ENCODE measurements at places on chromosomes 6 and 20.

GRCh38 chr20:32792731-32793458, 26.9 kb upstream of the MAPRE1 start:
- no peak for DNase-seq

DNA sequence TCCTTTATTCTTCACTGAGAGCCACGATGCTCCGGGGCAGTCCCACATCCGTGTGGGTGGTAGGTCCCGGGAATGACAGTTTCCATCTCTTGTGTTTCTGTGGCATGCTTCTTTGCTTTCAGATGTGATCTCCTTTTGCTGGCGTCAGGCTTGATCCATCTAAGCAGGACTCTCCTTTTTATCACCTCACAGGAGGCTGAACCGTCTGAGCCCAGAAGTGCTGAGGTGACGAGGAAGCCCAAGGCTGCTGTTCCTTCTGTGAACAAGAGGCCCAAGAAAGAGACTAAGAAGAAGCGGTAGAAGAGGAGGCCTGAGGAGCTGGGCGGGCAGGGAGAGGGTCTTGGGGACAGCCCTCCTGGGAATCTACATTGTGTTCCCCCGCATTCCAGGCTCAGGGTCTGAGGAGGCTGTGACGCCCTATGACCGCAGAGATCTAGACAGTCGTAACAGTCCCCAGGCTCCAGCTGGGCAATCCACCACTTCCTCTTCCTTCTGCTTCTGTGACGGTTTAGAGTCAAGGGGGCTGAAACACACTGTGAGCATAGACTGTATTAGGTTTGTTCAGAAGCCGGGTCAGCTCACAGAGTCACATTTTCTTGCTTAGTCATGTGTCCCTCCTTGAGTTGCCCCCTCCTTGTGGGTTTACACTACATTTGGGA, 26.8 kb downstream of the MANBAL start:
- no peak for DNase-seq

DNA sequence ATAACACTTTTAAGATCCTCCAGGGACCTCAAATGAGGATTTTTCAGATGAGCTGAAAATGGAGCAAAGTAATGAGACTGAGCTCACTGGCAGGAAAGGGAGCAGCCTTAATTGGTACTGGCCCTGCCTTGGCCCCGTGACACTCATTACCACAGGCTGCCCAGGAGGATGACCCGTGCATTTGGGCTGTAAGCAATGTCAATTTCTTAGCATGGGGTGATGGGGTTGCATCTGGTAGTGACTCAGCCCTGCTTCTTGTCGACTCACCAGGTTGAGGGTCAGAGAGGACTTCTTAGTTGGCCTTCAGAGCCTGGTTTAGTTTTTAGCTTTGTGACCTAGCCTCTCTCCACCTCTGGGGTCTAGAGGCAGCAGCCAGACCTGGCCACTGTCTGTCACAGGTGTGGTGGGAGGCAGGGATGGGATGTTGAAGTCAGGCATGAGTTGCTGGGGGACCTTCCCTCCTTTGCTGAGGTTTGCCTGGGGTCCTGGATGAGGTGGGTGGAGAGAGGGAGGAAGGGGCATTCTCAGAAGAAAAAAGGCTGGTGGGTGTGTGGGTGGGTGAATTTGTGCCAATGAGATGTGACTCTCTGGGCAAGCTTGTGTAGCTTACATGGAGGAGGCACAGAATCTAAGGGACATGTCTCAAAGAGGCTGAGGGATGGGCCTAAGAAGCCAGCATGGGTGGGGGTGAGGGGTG, 25.9 kb upstream of the EPB41L1 start:
- no peak for DNase-seq

- DNase-seq, result no peak
Measured at GRCh38 chr20:35981969-35982368, 13.6 kb downstream of the CNBD2 start.

GRCh38 chr20:18553746-18554145, 13.5 kb upstream of the SMIM26 start:
- DNase-seq, result no peak

- DNase-seq, result no peak
Measured at GRCh38 chr6:15036690-15037245, 209.1 kb upstream of the JARID2 start.

DNA sequence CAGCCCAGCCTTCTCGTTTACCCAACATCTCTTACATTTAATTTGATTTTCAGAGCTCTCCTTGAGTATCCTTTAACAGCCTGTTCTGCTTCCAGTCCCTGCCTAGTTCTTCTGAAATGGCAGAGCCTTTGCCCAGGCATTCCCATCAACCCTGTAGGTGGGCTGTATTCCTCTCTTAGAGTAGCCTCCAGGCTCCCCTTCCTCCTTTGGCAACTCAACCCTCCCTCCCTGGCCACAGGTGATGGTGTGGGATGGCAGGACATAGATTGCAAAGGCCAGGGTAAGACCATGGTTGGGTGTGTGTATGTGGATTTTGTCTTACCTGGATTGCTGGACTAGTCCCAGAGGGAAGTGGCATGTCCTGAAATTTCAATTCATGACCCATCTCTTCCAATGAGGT, 125.4 kb downstream of the F13A1 start:
- DNase-seq, result no peak

GRCh38 chr20:54043076-54043967, 27.1 kb downstream of the BCAS1 start:
- no peak for DNase-seq

- DNase-seq, result no peak
Measured at GRCh38 chr6:155004576-155005372, 9.7 kb downstream of the TIAM2 start.

DNA sequence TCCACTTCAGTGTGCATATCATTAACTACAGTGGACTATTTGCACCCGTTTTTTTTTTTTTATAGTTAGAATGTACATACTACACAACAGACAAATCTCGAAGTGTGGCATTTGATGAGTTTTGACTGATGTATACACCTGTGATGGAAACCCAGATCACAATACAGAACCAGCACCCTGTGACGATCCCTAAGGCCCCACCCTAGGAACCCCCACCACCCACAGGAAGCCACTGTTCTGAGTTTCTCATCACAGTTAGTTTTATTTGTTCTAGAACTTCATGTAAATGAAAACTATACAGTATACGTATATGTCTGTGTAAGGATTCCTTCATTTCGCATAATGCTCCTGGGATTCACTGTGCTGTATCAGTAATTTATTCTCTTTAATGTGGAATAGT, 102.8 kb downstream of the IRF4 start:
- no peak for DNase-seq

- no peak for DNase-seq
Measured at GRCh38 chr20:38321959-38322598, 18.1 kb downstream of the BPI start.

DNA sequence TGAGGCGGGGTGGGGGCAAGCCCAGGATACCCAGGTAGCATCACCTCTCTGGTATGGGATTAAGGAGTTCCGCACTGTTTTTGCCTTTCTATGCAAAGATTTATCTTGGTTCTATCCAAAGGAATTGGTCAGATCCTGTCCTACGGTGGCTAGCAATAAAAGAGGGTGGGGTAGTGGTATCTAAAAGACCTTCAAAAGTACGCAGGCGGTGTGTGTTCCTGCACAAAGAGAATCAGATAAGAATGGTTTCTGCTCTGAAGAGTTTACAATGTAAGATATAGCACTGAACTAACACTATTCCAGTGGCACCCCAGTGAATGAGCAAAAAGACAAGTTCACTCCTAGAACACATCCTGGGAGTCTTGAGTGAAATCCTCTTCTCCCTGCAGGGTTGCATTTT, 6.3 kb downstream of the MRPS18A start:
- DNase-seq, result no peak

DNA sequence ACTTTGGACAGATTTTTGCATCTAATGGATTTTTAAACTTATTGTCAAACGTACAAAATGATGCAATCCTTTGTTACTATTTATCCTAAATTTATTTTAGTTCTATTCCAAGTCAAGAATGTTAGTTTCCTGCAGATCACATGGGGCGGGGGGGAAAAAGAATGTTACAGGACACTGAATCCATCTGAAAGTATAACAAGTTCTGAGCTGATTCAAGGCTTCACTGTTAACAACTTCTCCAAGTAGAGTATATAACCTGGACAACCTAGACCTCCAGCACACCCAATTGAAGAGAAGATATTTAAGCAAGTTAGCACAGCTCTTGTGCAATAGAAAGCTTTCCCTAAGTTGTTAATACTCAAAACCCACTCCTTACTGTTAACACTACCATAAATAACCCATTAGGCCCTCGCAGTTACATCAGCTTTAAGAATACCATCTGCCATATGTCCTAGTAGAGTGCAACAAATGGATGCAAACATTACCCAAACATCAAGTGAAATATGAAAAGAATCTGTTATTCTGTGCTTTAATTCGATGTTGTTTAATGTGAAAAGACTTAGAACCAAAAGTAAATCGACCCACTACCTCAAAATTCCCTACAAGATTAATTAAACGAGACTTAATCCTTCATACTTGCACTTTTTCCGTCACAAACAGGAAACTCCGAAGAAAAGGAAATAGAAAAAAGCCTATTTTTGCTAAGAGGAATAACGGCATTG, 1.3 kb downstream of the SEC63 start:
- DNase-seq, result no peak

DNA sequence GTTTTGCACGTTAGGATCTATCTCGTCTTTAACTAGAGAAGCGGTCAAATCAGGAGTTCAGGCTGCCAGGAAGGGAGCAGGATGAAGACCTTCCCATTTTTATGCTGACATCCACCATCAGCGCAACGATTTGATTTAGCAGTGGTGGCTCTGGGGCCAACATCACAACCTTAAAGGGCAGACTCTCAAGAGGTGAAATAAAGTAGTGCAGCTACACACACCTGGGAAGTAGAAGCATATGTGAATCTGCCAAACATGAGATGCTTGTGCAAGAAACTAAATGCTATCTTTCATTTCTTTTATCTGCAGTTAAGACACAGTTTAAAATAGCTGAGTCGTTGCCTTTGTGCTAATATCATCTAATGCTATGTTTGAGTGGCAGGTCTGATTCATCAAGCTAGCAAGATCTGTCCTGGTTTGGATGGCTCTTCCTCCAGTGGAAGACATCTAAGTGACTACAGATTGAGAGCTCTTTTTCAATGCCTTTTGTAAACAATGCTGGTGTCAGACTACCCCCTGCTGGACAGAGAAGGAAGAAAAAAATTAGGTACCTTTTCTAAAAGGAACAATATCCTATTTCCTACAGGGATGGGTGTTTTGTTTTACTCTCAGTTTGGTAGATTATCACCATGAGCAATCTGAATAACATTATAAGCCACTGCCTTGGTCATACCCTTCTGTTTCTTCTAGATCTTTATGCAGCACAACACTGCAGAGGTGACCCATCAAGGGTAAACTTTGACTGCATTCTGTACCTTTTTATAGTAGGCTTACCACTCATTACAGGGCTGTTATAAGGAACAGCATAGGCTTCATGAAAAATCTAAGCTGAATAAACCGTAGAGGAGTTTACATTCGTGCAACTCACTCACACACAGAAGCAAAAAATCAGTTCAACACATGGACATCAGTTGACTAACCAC, 171.6 kb upstream of the FBXL4 start:
- no peak for DNase-seq

DNA sequence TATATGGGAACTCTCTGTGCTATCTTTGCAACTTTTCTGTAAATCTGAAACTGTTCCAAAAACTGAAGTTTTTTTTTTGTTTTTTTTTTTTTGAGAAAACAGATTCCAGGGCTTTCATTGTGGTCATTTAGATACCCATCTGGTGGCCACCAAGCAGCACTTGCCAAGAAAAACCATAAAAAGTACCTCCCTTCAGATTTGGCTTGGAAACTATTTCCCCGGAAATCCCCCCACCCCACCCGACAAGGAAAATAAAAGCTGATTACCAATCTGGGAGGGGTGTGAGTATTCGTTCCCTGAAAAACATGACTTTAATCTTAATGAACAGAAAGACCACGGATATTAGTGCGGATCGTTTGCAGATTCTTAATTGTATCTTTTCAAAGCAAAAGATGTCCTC, 1.9 kb downstream of the NFATC2 start:
- DNase-seq, result no peak

DNA sequence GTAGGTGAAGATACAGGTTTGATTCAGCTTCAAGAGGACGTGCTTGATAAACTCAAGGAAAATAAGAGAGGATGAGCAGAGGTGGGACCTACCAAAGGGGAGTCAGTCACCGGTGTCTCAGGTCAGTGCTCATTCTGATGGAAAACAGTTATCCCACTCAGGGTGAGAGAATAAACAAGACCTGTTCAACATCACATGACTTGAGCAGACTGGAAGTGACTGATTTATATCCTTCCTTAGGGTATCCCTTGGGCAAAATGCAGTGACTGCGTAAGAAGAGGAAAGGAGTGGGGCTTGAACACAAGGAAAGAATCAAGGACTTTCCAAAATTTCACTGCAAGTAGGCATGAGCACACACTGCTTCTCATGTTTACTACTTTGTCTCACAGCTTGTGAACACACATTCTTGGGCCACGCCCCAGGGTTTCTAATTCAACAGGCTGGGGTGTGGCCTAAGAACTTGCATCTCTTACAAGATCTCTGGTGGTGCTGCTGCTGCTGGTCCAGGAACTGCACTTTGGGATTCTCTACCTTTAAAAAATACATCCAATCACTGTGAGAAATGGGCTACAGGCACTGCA, 11.6 kb downstream of the CST3 start:
- no peak for DNase-seq

- no peak for DNase-seq
Measured at GRCh38 chr20:24060851-24061590, 72.4 kb upstream of the GGTLC1 start.

- DNase-seq, result no peak
Measured at GRCh38 chr6:40640599-40641227, 53.5 kb upstream of the LRFN2 start.

GRCh38 chr20:18276821-18277220, 11.5 kb upstream of the ZNF133 start:
- peak; percentile 63 for DNase-seq

DNA sequence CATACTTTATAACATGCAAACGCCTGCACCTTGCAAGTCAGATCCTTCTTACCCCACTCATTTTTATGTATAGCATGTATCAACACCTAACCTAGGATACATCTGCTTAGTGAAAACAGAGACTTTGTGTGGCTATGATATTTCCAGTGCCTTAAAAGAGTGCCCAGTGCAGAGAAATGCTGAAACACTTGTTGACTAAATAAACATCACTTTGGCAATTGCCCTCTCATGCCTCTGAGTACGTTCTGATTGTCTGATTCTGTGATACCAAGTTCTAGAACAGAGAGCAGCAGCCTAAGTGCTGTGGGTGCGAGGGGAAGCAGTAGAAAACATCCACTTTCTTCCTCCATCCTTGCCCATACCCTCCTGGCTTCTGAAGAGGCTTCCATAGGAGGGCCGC, 13.6 kb downstream of the PLEKHG1 start:
- DNase-seq, result no peak

DNA sequence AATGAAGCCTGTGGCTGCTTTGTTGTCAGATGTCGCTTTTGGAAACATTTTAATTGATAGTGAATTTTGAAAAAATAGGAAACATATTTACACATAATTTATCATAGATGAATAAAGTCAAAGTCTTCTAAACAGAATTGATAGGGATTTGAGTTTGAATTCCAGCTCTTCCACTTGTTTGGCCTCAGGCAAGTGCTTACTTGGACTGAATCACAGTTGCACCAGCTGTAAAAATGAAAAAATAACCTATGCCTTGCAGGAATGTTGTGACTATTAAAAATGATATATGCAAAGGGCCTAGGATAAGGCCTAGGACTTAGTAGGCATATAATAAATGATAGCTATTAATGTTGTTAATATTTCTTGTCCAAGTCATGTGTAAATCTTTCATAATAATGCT, 618.5 kb upstream of the MMS22L start:
- no peak for DNase-seq
